ENCODE measurements at places on chromosomes 6 and 20.

DNA sequence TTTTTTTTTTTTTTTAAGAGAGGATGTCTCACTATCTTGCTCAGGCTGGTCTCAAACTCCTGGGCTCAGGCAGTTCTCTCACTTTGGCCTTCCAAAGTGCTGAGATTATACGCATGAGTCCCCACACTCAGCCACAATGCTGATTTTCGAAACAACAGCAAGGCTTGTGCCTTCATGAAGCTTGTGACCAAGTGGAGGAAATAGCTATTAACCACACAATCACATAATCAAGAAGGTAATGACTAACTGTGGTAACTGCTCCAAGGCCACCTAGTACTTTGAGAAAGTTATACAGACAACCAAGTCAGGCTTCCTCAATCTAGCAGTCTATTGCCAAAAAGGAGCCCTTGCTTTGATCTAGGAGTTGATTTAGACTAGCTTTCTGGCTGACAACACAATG is 46.3 kb downstream of the SOD2 start:
- no peak for DNase-seq

DNA sequence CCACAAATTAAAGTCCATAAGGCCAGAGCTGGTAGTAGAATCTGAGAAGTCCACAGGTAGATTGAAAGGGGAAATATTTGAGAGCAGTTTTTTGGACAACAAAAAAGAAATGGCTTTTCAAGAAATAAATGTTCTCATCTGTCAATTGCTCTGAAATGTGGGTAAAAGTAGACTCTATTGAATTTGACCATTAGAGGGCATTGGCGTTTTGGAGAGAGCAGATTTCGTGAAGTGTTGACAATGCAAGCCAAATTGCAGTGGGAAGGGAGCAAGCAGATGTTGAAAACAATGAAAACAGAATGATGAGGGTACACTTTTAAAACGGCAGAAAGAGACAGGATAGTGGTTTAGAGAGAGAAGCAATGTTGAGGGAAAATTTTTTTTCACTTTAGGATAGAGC is 149.1 kb upstream of the FAM83B start:
- no peak for DNase-seq

- DNase-seq: peak; percentile 41
Observed at GRCh38 chr20:22248051-22248667, 336.2 kb downstream of the FOXA2 start.

- DNase-seq: no peak
Observed at GRCh38 chr20:33099843-33100538, 20.5 kb downstream of the BPIFB4 start.
